HEK293T (cell line): ENCODE measurements at places on chromosomes 7 and 10.
A peak's percentile ranks its signal among the peaks of the same experiment; 100 is the strongest.

DNA sequence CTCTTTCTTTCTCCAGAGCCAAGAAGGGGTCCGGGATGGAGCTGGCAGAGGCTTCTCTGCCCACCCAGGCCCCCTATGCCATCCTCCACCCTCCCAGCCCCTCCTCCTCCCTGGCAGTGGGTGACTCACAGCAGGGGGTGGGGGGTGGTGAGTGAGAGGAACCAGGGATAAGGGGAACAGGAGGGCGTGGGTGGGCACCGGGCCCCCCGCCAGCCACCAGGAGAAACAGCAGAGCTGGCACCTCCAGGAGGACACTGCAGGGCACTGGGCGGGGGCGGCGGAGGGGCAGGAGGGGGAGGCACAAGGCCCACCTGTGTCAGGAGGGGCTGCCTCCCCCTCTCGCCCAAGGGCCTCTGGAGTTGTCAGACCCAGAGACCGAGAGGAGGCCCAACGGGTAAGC lies 56.0 kb downstream of the CAMK2B start:
- no peak for DNase-seq

DNA sequence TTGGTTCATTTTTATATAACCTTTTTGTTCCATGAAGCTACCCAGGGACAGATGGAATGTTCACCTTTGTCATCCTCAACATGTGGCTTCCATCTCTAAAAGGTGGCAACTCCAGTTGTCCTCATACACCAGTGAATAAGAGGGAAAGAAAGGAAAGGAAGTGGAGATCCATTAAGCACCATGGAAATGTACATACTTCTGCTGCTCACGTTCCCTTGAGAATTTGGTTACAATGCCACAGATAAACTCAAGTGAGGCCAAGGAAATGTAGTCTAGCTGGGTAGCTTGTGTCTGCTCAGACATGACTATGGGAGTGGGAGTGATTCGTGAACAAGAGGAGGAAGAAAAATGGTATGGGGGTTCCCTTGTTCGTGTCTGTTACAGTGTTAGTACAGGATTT lies 237.1 kb upstream of the FAM3C start:
- DNase-seq = no peak

DNA sequence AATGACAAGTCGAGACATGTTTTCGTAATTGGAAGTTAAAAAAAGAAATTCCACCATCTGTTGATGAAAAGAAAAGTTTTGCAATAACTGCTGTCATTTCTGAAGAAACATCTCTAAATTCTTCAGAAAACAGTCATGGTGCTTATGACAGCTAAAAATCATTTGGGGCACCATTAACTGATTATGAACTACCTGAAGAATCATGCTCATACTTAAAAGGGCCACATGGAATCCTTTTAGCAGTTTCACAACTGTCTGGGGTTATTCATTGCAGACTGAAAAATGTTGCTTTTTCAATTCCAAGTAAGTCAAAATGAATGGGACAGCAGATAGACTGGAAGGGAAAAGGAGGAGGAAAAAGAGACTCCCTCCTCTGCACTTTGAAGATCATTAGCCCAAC lies 134.2 kb downstream of the CHN2 start:
- DNase-seq = no peak

- peak; percentile 27 for DNase-seq
Observed at GRCh38 chr7:146175716-146176115, 59.1 kb downstream of the CNTNAP2 start.

- no peak for DNase-seq
Observed at GRCh38 chr7:8531991-8532515, 98.6 kb downstream of the NXPH1 start.

GRCh38 chr10:49076741-49077521 lies 38.4 kb downstream of the VSTM4 start:
- DNase-seq = no peak

GRCh38 chr7:91420606-91421005 lies 156.4 kb downstream of the FZD1 start:
- no peak for DNase-seq

DNA sequence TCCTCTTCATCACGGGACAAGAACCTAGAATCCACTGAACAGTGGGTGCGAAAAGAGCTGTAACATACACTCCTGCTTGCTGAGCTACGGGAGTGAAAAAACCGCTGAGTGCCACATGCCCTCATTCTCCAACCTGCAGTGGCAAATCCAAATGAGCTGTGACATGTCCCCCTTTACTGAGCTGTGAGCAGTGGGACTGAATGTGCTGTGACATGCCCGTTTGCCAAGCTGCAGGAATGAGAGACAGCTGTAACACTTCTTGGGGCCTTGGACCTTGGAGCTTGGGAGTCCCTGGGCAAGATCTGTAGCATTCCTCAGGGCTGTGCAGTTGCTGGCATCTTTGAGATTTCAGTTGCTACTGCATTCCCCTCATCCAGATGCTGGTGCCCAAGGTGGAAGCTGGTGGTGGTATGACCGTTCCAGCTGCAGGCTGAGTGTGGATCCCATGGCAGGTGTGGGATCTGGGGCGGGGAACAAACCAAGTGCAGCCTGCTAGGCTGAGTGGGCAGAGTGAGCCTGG lies 85.0 kb downstream of the TMEM106B start:
- DNase-seq = no peak

DNA sequence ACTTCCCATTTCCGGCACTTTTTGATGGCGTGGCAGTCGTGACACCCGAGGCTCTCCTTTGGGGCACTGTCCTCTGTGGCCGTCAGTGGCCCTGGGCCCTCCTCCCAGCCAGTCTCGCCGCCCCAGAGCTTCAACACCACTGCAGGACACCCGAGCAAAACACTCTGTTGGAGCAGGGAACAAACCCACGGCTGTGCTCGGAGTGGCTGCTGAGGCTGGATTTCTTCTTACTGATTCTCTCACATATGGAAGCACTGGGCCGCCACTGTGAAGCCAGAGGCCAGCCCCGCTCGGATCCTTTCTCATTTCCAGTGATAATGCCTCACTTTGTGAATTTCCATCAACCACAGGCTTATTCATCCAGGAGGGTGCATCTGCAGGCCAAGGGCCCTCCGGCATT lies 58.2 kb upstream of the CYTH3 start:
- DNase-seq = no peak

DNA sequence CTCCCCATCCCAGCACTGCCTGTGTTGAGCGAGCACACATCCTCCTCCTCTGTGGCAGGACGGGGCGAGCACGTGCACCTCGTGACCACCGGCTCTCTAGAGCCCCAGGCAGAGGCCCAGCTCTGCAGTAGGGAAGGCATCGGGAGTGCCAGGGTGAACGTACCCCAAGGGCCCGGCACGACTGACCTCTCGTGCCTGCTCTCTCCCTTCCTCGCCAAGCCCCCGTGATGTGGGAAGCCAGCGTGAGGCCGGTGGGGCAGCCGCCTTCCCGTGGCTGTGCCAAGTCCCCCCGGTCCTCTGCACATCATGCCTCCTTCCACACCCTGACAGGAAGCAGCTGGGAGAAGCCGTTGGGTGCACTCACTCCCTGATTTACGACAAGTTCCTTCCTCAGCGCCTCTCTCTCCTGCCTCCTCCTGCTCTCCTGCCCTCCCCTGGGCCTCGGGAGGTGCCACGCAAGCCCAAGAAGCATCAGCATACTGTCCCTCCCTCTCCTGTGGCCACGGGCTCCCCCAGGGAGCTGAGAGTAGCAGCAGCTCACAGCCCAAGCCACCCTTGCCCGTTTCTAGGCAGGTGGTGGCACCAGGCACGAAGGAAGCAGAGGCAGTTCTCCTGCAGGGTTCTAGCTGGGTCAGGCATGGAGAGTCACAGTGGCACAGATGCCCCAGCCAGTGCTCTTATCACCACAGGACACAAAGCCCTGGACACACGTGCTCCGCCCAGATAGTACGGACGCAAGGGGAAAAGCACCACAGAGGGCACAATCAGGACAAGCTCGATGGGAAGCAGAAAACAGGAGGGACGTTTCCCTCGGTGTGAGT lies 47.0 kb downstream of the AMZ1 start:
- DNase-seq = no peak

DNA sequence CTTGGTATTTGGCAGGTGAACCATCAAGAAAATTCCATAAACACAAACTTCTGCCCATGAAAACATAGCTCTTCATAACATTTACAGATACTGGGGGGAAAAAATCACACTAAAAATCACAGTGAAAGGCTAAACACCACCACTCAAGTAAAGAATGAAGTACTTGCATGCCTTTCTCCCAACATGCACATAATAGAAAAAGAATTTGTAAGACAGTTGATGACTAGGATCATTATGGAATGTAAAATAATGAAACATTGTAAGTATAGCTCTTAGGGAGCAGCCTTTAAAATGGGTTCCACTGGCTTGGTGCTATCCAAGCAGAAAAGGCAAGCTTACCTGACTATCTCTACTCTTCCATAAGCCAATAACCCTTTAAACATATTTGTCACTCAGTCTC lies 299.9 kb upstream of the LRRN3 start:
- no peak for DNase-seq

DNA sequence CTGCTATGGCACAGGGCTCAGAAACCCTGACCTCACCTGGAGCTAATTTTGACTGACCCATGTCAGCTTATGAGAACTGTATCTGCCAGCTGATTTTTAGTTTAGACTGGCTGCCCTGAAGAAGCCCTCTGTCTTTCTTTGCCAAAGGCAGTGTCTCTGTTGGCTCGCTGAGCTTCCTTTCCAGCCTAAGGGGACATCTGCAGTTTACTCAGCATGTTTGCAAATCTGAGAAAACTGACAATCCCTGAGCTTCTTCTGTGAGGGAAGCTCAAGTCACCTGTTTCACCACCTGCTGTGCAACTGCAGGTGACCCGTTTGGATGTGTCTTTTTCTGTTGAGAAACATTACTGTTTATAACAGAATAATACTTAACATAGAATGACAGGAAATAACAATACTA lies 46.0 kb downstream of the PRKAR2B start:
- no peak for DNase-seq

DNA sequence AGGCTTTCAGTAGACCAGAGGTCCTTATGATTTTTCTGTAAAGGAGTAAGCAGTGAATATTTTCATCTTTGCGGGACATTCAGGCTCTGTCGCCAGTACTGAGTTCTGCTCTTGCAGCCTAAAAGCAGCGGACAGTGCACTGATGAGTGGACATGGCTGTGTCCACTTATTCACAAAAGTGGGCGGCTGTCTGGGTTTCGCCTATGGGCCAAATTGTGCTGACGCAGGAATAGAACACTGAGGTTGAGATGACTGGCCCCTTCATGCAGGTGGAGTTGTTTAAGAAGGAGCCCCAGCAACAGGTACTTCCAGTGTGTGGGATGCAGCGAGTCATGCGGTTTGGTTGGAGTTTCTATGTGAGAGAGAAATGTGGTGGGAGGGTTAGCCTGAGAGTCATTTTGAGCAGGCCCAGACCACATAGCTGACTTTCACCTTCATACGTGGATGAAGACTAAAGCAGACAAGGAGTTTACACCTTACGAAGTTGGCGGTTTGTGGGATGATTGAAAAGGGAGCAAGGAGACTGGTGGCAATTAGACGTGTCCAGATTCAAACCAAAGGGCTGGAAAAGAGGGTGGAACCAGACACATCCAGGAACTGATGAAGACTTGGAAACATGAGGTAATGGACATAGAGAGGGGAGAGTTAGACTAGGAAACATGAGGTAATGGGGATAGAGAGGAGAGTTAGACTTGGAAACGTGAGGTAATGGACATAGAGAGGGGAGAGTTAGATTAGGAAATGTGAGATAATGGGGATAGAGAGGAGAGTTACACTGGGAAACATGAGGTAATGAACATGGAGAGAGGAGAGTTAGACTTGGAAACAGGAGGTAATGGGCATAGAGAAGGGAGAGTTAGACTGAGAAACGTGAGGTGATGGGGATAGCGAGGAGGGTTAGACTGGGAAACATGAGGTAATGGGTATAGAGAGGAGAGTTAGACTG lies 38.2 kb downstream of the WDR37 start:
- DNase-seq = no peak

DNA sequence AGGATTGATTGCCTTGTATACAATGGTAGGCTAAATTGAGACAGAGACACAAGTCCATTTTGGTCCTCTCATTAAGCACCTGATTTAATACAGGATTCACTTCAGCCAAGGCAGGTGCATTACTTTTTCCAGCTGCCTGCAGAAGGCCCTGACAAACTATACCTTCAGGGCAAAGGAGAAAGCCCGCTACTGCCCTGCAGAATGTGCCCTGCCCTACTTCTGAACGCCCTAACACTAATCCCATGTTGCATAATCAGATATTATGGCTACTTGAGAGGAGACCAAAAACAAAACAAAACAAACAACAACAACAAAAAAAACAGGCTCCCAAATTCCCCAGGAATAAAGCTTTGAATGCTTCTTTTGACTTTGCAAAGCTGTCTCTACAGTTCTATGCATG lies 116.9 kb upstream of the ABI1 start:
- DNase-seq = no peak

- DNase-seq = no peak
Observed at GRCh38 chr10:34766266-34766600, 48.9 kb downstream of the PARD3 start.

- no peak for DNase-seq
Observed at GRCh38 chr7:154579711-154580110, 423.2 kb downstream of the PAXIP1 start.

DNA sequence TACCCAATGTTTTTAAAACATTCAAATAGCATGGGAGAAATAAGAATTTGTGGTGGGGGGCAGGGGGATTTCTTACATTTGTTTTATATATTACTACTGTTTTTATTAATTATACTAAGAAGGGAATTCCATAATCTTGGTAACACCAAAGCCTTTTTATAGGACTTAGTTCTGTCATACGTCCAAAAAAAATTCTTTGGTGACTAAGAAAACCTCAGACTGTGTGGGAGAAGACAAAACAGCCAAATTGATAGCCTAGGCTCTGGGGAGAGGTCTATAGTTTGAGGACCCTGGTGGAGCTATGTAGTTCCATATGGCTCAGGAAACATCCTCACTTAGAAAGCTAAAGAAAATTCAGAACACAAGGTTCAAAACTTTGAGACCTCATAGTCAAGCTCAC lies 23.4 kb downstream of the ACSM6 start:
- DNase-seq = no peak

- DNase-seq = no peak
Observed at GRCh38 chr10:128863823-128864405, 603.1 kb upstream of the MGMT start.

DNA sequence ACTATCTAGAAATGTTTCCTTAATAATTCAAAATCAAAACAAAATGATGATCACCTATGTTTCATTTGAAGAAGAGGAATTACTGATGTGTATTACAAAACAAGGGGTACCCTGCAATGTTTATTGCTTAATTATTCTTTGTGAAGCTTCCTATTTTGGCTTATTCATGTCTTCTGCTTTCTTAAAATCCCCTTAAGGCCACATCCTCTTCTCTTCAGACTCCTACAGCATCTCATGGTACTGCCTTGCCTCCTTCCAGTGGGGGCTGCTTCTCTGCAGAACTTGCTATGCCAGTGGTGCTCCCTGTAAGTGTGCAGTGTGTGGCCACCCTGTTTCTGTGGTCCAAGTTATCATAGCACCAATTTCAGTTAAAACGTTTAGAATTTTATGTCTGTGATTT lies 35.0 kb downstream of the CCDC146 start:
- DNase-seq = no peak

GRCh38 chr7:121395494-121395960 lies 581 bp downstream of the FAM3C start:
- peak; percentile 45 for DNase-seq
